ENCODE measurements at places on chromosomes 3 and 15. TPM values are rescaled to one million over a fixed set of nuclear protein-coding genes. Genes with fewer than 3 reads are reported as not detected.

DNA sequence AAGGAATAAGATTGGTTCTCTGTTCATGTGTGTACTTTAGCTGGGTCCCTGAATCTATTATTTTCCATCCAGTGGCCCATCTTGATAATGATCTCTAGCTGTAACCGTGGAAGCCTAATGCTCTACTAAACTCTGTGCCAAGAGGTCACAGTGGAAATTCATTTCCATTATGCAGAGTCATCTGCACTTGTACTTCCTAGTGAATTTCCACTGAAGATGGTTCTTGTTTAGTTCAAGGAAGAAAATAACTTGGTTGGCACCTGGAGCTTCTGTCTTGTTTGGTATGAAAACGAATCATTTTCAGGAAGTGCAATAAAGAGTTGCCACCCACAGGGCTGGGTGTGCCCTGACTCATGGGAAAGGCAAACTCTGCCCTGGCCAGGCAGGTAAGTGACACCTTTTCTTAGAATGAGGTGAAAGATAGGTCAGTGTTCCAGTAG lies 10.3 kb downstream of the LPP start:
- DNase-seq: no peak

DNA sequence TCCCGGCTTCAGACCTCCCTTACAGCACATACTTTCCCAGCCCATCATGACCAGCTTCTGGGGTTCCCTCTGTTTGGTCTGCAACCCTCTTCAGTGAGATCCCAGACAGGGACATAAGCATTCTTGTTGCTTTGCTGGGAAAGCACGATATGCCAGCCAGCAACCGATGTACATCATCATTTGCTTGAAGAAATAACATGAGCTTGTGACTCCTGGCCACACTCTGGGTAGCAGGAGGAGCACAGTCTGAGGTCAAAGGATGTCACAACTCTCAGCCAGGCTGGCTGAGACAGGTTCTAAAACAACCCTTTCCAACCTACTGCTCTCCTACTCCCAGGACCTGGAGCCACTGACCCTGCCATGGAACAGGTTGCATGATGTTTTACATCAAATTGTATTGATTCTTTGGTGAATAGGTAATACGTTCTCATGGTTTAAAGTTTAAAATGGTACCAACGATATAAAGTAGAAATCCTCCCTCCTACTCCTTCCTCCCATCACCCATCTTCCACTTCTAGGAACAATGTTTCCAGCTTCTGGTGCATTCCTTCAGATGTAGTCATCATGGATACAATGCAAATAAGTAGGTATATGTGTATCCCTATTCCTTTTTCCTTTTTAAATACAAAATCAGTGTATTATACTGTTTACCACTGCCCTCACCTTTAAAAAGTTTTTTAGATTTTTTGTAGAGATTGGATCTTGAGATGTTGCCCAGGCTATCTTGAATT lies 190.3 kb downstream of the OPA1 start:
- no peak for DNase-seq

DNA sequence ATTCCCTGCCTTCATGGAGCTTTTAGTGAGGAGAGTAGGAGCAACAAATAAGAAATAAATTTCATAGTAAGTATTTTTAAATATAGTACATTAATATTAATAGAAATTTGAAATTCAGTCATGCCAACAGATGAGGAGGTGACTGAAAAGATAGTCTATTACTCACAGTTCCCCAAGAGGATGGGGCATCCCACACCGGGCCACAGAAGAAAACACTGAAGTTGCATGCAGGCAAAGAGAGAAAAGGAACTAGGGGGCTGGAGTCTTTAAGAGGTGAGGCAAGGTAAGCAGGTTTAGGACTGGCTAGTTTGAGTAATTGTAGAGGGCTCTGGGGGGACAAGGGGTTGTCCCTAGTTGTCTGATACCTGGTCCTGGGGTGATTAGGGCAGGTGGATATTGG lies 120.1 kb upstream of the UMPS start:
- DNase-seq: no peak

DNA sequence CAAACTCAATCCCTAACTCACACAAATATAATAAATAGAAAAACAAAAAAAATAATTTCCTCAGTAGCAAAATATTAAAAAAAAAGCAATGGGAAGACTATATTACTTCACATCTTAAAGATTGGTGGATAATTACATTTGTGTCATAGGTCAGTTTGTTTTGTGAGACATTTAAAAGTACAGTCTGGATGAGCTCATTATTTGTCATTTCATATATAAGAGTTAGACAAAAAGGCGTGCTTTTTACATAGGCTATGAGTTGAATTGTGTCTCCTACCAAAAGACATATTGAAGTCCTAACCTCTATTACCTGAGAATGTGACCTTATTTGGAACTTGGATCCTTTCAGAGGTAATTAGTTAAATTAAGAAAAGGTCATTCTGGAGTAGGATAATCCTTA lies 710.1 kb upstream of the CBLB start:
- no peak for DNase-seq

DNA sequence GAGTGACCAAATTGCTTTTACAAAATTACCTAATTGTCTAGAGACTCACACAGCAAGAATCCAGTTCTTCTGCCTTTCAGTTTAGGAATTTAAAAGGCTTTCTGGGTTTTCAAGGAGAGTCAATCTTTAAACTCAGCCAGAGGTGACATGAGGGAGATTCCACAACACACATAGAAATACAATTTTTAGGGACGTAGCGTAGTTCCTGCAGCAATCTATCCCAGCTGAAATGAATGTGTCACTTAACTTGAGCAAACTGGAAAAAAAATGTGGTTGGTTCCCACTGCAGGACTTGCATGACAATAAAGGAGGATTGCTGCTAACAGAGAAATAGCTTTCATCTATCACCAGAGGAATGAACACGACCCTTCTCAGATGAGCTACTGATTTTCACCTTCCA lies 269.7 kb downstream of the OTOL1 start:
- no peak for DNase-seq

GRCh38 chr3:179676081-179676480 lies 23.2 kb downstream of the USP13 start:
- DNase-seq: no peak

DNA sequence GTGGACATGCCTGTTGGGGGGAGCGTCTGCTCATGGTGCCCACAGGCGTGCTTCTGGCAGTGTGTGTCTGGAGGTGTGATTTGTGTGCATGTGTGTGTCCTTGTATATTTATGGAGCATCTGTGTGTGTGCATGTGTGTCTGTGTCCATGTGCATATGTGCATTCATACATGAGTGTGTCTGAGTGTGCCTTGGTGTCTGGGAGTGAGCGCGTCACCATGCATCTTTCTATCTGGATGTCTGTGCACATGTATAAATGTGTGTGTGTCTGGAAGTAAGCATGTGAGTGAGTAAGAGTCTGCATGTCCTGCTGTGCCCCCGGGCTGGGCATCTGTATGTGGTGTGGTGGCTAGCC lies 58.1 kb upstream of the PRR23E start:
- no peak for DNase-seq

DNA sequence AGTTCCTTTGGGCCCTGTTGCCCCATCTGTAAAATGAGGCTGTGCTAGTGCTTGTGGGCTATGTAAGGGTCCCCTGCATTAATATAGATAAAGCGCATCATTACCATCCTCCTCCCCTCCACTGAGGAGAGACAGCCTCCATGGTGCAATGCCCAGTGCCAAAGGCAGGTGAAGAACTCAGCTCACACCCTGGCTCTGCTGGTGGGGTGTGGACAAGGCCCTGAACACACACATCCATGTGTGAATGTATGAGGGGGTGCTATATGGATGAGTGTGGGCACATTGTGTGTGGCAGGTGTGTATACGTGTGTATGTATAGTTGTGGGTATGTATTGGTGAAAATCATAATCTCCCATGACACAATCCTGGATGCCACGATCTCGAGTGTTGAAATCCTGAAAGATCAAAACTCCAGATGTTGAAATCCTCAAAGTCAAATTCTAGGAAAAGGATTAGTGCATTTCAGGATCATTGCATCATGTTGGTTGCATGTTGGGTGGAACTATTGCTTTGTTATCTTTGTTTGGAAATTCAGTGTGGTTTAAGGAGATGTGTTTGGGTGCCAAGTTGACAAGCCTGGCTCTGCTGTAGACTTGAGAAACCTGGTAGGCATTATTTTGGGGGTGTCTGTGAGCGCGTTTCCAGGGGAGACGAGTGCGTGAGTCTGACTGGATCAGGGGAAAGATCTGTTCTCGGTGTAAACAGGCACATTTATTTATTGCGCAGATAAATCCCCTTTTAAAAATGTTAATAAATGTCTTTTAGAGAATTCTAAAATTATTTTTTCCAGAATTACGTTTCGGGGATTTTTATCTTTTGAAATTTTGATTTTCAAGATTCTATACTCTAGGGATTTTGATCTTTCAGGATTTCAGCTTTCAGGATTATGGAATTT lies 42.0 kb upstream of the SEC61A1 start:
- no peak for DNase-seq

GRCh38 chr3:13309004-13309403 lies 111.1 kb downstream of the NUP210 start:
- DNase-seq: no peak

DNA sequence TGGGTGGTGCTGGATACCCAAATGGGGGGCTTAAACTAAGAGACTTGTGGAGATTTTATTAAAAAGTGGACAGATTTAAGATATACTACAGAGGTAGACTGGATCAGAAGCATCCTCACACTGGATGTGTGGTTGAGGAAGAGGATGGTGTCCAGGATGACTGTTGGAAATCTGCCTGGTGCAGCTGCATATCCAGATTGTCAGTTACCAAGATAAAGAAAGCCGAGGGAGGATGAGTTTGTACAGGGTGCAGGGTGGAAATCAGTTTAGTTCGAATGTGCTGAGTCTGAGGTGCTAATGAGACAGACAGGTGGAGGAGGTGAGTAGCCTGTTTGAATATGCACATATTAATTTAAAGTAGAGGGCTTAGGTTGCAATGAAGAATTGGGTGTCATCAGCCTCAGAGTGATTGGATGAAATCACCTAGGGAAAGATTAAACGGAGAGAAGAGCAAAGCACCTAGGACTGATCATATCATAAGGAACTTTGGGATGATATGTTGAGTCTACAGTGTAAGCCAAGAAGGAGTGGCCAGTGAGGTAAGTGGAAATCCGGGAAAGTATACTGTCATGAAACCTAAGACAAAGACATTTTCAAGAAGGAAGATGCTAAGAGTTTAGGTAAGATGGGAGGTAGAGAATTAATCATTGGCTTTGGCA lies 74.1 kb upstream of the GOLGA8B start:
- DNase-seq: no peak

GRCh38 chr3:159828542-159828943 lies 160.1 kb upstream of the IL12A start:
- DNase-seq: no peak

GRCh38 chr15:98241032-98241554 lies 280.6 kb downstream of the ARRDC4 start:
- no peak for DNase-seq

DNA sequence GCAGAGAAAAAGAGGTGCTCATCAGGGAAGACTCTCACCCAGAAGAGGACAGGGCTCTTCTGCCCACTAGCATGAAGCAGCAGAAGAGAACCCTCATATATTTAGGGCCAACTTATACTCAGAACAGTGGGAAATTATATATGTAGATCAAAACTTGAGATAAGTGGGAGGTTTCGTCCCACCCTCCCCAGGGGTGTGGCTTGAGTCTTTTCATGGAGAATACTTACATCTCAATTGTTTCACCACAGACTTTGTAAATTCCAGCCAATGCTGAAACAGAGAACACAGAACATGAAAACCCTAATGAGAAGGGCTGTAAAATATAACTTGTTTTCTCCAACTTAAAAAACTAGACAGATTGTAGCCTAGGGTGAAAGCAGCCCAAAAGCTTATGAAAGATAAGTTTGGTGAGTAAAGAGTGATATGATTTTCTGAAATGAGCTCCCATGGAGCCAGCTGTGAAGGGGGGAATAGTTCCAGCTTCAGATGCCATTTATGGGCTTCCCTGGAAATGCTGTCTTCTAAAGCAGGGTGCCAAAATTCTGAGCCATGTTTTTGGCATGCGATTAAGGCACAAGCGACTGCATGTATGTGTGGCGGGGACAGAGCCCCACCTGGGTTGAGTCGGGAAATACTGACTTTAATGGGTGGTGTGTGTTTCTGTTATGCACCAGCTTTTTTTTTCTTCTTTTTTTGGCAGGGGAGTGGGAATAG lies 92.9 kb downstream of the WDR76 start:
- DNase-seq: no peak

GRCh38 chr3:197960694-197961581 lies 921 bp downstream of the LMLN start:
- DNase-seq: no peak

- no peak for DNase-seq
Observed at GRCh38 chr3:88412346-88412745, 262.6 kb downstream of the C3orf38 start.

- no peak for DNase-seq
Observed at GRCh38 chr3:74349015-74349414, 265.4 kb downstream of the CNTN3 start.

GRCh38 chr15:27183201-27183600 lies 212.2 kb downstream of the GABRG3 start:
- DNase-seq: no peak

GRCh38 chr3:188034989-188035388 lies 119.0 kb upstream of the LPP start:
- DNase-seq: no peak

- no peak for DNase-seq
Observed at GRCh38 chr3:192079098-192079497, 618.1 kb downstream of the PYDC2 start.

Gene FANCD2OS
- total RNA-seq: not detected

Gene IQCH
- total RNA-seq: 1.6 TPM

Gene GOLGA8R
- 1.5 TPM for total RNA-seq

Gene KCNMB3
- 0.70 TPM for total RNA-seq

Gene DCBLD2
- 3.8 TPM for total RNA-seq

Gene INSYN1
- not detected for total RNA-seq

Gene TM4SF1
- total RNA-seq: 0.26 TPM

Gene CCR8
- total RNA-seq: 5.7 TPM

Gene CCR2
- 6.8 TPM for total RNA-seq

Gene CTXN2
- total RNA-seq: 0.07 TPM

Gene GP5
- 0.26 TPM for total RNA-seq
